ENCODE measurements at places on chromosomes 13 and 19. TPM values are rescaled to one million over a fixed set of nuclear protein-coding genes. Genes with fewer than 3 reads are reported as not detected.

The C13orf46 gene
- total RNA-seq, result not detected

The ACER1 gene
- not detected for total RNA-seq

The SHISA7 gene
- not detected for total RNA-seq

The SLC25A42 gene
- total RNA-seq, result 2.7 TPM

The MBD3L3 gene
- total RNA-seq, result not detected

The CGB3 gene
- not detected for total RNA-seq

The RBM26 gene
- total RNA-seq, result 29.6 TPM

Data from foreskin keratinocyte (primary cell).